ENCODE measurements at places on chromosomes 4 and X. TPM values are rescaled to one million over a fixed set of nuclear protein-coding genes. Genes with fewer than 3 reads are reported as not detected.

The HPSE gene
- total RNA-seq = 1.6 TPM

The IL2 gene
- not detected for total RNA-seq

The RTL3 gene
- not detected for total RNA-seq

The TDO2 gene
- total RNA-seq = 1.1 TPM

The CT55 gene
- not detected for total RNA-seq

The TCP11X2 gene
- not detected for total RNA-seq

The POF1B gene
- total RNA-seq = 2.9 TPM

The ACTRT1 gene
- not detected for total RNA-seq

The UBE2D3 gene
- total RNA-seq = 228 TPM

The PALLD gene
- 61.5 TPM for total RNA-seq
